ENCODE measurements at places on chromosomes 2 and 18. TPM values are rescaled to one million over a fixed set of nuclear protein-coding genes. Genes with fewer than 3 reads are reported as not detected.

PDE1A gene
- 14.6 TPM for total RNA-seq

IL18RAP gene
- total RNA-seq, result 0.30 TPM

PLGLB1 gene
- total RNA-seq, result 1.4 TPM

SERPINB10 gene
- not detected for total RNA-seq

CENPA gene
- 0.65 TPM for total RNA-seq

NT5DC4 gene
- not detected for total RNA-seq

UBXN4 gene
- total RNA-seq, result 54.9 TPM

- DNase-seq, result no peak
Observed at GRCh38 chr2:12320991-12321641, 395.6 kb upstream of the TRIB2 start.

DNA sequence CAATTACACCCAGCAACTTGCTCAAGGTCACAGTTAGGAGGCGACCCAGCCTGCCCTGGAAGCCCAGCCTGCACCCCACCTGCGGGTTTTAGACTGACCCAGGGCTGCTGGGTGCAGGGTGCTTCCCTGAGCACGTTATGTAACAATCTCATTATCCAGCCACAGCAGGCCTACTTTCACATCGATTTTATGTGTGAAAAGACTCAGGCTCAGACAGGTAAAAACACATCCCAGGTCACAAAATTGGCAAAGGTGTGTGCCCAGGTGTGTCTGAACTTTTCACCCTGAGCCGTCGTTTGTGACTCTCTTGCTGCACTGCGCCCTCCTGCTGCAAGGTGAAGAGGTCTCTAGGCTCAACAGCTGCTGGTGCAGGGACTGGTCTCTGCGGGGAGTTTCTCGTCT lies 668.2 kb upstream of the HS6ST1 start:
- DNase-seq, result no peak

DNA sequence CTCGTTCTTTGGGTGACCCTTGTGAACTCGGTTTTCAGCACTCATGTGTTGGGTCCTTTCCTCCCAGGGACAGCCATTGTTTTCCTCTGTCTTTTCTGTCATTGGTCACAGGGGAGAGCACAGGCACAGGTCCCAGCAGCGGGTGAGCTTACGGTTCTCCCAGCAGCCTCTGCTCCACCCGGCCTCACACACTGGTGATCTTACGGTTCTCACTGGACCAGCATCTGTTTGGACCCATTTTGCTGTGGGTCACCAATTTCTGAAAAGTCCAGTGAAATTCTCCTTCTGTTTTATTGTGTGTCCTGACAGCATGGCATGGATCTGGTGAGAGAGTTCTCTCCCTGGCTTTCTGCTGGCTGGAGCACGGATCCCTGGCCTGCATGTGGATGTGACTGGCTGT lies 49.8 kb upstream of the ANKRD62 start:
- no peak for DNase-seq

DNA sequence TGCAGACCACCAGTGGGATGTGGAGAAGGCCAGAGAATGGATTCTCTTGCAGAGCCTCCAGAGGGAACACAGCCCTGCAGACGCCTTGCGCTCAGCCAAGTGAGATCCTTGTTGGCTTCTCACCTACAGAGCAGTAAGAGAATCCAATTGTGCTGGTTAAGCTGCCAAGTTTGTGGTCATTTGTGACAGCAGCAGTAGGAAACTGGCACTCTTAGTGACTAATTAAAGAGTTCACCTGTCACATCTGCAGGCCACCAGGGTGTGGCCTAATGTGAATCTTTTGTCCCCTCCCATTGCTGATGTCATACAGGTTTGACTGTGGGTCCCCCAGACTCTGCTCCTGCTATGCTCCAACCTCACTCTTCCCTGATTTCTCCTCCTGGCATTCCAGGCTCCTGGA lies 235.9 kb downstream of the TFCP2L1 start:
- DNase-seq, result no peak

DNA sequence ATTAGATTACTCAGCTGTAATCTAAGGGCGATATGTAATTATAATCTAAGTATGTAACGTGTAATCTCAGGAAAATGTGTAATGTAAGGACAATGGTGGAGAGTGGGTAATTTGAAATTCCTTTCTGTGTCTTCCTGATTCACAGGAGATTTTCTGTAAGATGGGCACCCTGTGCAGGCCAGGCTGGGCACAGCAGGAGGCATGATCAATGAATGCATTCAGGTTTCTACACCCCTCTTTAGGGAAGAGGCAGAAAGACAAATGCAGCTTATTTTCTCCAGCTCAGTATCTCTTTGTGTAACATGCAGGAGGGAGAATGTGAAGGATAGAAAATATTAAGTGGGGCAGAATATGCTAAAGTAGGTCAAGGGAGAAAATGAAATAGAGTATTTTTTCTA lies 320.1 kb downstream of the PIK3C3 start:
- DNase-seq, result no peak

- DNase-seq, result no peak
Observed at GRCh38 chr18:53819671-53820070, 404.8 kb downstream of the MBD2 start.

GRCh38 chr2:31255911-31256571 lies 22.1 kb downstream of the EHD3 start:
- DNase-seq, result no peak

- no peak for DNase-seq
Observed at GRCh38 chr2:11571170-11571569, 37.3 kb downstream of the GREB1 start.

DNA sequence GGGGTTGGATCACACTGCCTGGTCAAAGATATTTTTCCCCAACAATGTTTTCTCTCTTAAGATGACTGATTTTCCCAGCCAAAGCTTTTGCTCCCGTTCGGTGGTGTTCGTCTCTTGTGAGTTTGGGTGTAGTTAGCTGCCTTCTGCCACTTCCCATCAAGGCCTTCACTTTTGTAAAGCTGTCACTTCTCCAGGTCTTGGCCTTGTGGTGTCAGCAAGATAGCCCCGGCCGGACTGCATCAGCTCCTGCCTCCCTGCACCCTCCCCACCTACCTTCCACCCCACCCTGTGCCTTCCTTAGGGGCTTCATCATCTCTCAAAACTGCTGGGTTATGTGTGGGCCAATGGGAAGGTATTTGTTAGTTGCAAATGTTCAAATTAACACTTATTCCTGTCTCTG lies 228.9 kb downstream of the BCL11A start:
- no peak for DNase-seq

- no peak for DNase-seq
Observed at GRCh38 chr2:111071600-111072171, 49.0 kb upstream of the BCL2L11 start.

GRCh38 chr2:170862286-170862902 lies 45.7 kb downstream of the GAD1 start:
- no peak for DNase-seq

GRCh38 chr18:9890196-9890595 lies 4.4 kb downstream of the TXNDC2 start:
- no peak for DNase-seq

- DNase-seq, result no peak
Observed at GRCh38 chr2:238906936-238907716, 59.2 kb downstream of the TWIST2 start.

DNA sequence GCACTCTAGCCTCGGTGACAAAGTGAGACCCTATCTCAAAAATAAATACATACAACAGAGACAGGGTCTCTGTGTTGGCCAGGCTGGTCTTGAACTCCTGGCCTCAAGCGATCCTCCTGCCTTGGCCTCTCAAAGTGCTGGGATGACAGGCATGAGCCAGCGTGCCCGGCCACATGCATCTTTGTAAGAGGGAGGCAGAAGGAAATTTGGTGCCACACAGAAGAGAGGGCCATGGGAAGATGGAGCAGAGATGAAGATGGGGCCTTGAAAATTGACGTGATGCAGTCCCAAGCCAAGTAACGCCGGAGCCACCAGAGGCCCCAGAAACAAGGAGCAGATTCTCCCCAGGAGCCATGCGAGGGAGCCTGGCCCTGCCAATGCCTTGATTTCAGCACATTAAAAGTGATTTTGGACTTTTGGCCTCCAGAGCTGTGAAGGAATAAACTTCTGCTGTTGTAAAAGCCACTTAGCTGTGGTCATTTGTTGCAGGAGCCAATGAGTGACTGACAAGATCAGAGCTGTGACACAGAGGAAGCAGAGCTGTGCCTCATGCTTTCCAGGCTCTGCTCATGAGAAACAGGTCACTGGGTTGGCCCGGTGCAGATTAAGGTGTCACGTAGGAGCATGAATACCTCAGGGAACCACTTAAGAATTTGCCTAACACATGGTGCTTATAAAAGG lies 2.7 kb upstream of the SLC66A2 start:
- no peak for DNase-seq

DNA sequence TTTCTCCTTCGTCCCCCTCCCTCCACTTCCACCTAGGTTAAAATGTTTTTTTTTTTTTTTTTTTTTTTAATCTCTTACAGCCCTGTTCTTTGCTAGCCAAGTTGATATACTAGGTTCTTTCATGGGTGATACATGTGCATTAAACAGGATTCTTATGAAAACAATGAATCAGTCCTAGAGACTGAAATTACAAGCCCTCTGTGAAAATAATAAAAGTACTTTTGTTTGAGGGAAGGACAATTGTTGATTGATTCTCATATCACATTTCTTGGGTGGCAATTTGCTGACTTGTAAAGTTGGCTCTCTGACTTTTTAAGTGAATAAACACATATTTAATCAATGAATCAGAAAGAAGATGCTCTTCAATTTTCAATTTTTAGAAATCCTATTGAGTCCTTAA lies 639.9 kb downstream of the LRP1B start:
- no peak for DNase-seq

Data from Right ventricle myocardium inferior (tissue), 1 donor.